ENCODE measurements at places on chromosomes 2 and 18.

DNA sequence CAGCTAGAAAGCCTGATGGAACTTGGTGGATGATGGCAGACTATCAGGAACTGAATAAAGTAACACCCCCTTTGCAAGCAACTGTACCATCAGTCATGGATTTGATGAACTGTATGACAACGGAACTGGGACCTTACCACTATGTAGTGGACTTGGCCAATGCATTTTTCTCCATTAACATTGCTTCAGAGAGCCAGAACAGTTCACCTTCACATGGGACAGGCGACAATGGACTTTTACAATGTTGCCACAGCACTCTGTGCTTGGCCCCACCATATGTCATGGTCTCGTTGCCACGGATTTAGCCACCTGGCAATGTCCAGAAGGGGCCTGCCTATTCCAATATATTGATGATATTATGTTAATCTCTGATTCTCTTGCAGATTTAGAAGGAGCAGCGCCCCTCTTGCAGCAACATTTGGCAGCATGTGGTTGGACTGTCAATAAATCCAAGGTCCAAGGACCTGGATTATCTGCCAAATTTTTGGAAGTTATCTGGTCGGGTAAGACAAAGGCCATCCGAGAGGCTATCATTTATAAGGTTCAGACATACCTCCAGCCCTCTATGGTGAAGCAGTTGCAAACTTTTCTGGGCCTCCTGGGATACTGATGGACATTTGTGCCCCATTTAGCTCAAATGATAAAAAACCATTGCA lies 52.2 kb upstream of the ZC3H15 start:
- DNase-seq = no peak

GRCh38 chr18:32893915-32894314 lies 121.1 kb upstream of the KLHL14 start:
- DNase-seq = no peak

- no peak for DNase-seq
Observed at GRCh38 chr2:75458201-75458600, 102.5 kb downstream of the EVA1A start.

- DNase-seq = no peak
Observed at GRCh38 chr2:224185023-224185601, 146.0 kb upstream of the SERPINE2 start.

DNA sequence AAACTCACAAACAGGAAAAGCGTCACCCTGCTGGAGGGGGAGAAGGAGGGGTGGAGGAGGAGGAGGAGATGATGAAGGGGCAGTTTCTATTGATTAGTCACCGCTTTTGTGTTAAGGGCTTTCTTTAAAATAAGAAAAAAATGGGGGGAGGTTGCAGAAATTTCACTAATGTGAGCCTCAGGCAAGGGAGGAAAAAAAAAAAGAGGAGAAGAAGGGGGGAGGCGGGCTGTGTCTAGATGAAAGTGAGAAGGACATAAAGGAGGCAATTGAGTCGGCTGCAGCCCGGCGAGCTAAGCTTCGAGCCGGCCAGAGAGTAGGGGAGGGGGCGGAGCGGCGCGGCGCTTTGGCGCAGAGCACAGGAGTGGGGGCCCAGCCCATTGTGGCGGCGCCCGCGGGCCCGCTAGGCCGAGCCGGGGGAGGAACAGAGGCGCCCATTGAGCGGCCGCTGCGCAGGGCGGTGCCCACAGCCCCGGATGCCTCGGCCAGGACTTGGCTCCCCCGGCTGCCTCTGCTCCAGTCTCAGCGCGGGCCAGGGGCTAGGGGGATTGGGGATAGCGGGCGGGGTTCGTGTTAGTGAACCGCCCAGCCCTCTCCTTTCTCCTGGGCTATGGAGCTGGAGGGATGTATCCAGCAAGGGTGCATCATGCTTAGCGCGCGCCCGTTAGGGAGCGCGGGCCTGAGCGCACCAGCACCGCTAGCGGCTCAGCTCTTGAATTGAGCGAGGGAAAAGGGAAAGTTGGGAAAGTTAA lies 7.9 kb downstream of the PAX3 start:
- no peak for DNase-seq

DNA sequence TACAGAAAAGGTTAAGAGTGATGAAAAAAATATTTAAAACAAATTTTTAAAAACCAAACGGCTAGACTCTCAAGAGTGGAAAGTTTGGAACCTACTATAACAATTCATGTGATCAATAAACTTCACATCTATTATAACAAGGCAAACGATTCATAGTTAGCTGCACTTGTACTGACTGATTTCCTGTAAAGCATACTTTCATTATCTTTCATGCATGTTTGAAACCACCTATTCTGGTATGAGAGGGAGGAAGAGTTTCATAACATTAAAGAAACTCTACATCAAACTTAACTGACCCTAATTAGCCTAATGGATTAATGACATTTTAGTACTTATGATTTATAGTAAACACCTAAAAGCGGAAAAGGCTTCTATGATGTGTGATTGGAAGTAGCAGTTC lies 43.7 kb upstream of the VWC2L start:
- no peak for DNase-seq

DNA sequence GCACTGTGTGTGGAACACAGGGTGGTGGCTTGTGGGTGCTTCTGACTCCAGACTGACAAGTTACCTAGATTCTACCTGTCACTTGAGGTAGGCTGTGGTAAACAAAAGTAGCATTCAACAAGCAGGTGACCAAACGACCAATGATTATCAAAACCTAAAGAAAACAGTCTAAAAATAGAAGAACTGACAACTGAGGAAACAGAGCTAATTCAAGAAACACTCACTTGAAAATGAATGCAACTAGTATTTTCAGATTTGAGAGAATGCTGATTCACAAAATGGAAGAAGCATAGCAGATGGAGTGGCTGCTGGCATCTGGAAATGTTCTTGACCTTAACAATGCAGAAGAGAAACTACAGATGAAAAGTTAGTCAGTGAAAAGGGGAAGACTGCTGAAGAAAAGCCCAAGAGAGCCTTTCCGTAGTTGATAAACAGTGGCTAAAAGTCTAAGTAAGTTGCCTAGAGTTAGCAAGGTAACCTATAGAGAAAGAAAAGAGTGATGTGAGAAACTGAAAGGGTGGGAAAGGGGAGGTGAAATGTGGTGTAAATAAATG lies 170.4 kb downstream of the NCK2 start:
- DNase-seq = no peak

- DNase-seq = no peak
Observed at GRCh38 chr2:207216457-207216856, 50.7 kb upstream of the KLF7 start.

DNA sequence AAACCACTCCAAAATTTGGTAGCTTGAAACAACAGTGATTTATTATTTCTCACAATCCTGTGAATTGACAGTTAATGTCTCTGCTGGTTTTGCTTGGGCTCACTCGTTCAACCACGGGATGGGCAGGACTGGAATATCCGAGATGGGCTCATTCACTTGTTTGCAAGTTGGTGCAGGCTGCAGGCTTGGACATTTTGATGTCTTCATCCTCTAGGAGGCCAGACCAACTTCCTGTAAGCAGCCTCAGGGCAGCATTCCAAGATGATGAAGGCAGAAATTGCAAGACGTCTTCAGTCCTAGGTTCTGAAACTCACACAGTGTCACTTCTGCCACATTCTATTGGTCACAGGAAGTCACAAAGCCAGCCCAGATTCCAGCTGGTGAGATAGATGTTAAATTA lies 47.1 kb downstream of the GPR39 start:
- no peak for DNase-seq

DNA sequence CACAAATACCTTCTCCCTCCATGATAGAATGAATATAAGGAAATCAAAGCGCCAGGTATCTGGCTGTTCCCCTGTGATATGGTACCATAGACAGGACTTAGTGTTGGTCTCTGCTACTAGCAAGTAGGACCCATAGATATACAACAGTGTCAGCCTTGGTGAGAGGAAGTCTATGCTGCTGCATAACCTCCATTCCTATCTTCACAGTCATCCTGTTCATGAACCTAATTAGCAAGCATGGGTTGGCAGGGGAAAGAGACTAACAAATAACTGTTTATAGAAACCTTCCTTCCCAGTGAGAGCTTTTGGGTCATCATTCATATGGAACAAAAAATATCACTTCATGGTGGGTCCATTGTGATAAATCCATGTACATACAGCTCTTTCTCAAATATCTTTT lies 188.9 kb upstream of the FAM98A start:
- no peak for DNase-seq

DNA sequence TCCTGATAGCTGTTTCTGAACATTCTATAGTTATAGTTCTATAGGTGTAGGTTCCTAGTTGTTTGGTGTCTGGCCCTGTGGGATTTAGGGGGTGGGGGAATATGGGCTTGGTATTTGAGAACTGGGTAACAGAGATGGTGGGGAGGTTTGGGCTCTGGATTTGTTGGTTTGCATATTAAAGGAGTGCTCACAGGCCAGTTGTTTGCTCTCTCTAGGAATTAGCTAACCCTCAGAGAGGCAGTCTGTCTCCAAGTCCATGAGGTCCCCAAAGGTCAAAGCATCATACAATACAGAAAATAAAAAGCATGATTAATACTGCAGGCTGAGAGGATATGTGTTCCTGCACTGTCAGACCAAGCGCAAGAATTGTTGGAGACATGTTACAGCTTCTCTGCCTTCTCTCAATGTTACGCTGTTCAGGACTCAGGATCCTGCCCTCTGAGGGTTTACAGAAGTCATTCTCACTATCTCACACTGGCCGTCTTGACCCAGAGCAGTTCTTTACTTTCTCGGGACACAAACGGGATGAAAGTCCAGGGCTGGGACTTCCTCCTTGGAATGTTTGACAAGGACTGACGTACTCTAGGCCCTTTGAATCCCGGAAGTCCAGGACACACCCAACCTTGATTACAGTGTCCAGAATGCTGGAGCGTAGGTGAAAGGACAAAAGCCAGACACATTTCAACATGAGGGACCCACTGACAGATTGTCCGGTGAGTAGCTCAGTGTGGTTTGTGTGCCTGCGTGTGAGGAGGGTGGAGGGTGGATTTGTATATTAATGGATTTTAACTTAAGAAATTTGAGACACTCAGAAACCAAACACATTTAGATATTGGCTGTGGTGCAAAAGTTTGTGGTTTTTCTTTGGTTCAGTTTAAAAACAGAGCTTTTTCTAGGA lies at the start of gene NOSTRIN:
NOSTRIN (plus strand) TSS at position 677 of the 898 bp plus-strand sequence; CDS start at position 687, 10 bp downstream.
- no peak for DNase-seq
